Eye (tissue), 1 donor: ENCODE measurements at places on chromosomes 4 and X.
A peak's percentile ranks its signal among the peaks of the same experiment; 100 is the strongest.

GRCh38 chr4:140052050-140052449 is 101.9 kb downstream of the MAML3 start:
- peak; percentile 62 for DNase-seq

- DNase-seq: no peak
Measured at GRCh38 chr4:12555011-12555410, 929.1 kb downstream of the RAB28 start.

DNA sequence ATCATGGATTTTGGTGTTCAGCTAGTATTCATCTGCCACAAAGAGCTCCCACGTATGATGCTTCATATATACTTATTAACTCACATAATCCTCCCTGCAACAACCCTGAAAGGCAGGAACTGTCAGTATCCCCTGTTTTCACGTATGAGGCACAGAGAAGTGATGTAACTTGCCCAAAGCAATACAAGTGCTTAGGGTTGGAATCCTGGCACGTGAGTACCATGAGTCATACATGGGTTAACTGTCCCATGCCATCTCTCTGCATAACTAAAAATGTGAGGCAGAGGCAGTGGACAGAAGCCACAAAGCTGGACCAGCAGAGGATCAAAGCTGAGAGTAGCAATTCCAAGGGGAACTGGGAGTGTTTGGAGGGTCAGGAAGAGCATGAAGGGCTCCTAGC is 35.7 kb upstream of the EGFL6 start:
- no peak for DNase-seq

- no peak for DNase-seq
Measured at GRCh38 chr4:181761156-181761555, 482.0 kb upstream of the TENM3 start.

DNA sequence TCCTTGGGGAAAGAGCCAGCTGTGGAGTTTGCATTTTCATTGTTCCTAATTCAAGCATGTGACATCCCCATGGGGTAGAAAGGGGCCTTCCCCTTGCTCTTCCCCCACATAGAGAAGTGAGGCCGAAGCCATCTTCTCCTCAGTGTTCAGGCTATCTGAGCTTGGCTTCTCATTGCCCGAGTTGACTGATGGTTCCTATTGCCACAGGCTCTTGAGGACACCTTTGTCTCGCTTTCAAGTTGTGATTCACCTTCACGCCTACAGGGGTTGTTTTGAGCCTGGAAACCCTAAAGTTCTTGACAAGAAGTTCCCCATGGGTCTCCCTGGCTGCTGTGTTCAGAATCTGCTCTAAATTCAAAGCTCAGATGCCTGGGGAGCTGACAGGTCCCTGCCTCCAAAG is 25.0 kb downstream of the CCNQ start:
- DNase-seq: no peak

DNA sequence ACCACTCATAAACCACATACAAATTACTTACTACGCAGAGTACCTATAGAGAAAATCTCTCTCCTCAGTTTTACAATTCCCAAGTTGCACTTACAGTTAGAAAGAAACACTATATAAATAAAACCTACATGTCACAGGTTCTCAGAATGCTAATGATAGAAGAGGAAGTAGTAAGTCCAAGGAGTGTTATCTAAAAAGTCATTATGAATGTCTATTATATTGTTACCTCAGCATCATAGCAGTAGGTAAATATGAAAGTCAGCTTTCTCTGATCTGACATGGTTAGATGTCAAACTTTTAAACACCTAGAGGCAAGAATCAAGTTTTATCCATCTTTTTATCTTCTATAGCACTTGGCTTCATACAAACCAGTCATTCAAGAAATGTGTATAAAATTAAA is 163.2 kb upstream of the FAM241A start:
- no peak for DNase-seq

DNA sequence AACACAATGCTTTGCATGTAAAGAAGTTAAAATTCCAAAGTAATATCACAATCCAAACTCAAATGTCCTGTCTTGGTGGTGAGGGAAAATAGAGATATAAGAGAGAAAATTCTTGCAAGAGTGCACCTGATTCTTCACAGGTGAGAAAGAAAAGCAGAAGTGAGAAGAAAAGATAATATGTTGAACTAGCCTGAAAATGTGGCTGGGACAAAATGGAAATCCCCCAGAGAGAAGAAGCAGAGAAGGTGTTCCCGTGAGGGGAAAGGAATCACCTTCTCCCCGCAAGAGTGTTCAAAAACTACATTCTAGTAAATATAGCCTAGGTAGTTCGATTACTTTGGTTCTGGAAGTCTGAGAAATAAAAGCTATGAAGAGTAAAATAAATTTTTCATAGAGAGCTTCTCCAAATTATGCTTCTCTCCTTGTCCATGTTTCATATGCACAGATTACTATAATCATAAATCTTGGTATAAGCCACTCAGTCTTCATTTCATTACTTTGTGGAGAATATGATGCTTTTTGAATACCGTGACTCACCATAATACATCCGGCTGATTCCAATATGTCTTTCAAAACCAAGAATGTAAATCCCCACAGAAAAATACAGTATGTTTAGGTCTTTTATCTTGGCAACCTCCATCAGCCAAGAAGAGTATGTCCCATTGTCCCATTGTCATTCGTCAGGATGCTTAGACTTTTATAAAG is 63.1 kb downstream of the COX18 start:
- DNase-seq: no peak

DNA sequence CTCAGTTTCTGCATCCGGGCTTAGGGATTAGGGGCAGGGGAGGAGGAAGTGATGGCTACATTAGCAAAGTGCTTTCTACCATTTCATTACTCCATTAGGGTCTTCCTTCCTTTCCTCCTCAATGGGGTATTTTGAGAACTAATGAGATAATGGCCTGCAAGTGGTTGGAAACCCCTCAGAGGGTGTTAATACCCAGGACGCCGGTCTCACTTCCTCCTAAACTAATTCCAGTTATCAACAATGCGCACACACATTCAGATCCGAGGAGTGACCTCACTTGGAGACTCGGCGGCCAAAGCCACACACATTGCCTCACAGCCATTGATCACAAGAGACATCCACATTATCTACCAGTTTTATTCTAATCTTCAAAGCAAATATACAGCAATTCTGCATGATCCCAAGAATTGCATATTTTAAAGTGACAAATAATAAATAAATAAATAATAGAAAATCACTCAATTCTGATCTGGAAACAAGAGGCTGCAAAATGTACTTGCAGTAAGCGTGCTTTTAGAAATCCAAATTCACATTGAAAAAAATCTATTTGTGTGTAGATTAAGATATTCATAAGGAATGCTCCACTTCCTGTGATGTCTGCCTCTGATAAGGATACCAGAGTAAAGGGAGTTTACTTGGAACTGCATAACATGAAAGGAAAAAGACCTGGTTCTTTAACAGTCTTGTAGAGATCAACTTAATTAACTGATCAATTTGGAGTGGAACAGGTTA is 329.1 kb downstream of the FBXW7 start:
- no peak for DNase-seq

DNA sequence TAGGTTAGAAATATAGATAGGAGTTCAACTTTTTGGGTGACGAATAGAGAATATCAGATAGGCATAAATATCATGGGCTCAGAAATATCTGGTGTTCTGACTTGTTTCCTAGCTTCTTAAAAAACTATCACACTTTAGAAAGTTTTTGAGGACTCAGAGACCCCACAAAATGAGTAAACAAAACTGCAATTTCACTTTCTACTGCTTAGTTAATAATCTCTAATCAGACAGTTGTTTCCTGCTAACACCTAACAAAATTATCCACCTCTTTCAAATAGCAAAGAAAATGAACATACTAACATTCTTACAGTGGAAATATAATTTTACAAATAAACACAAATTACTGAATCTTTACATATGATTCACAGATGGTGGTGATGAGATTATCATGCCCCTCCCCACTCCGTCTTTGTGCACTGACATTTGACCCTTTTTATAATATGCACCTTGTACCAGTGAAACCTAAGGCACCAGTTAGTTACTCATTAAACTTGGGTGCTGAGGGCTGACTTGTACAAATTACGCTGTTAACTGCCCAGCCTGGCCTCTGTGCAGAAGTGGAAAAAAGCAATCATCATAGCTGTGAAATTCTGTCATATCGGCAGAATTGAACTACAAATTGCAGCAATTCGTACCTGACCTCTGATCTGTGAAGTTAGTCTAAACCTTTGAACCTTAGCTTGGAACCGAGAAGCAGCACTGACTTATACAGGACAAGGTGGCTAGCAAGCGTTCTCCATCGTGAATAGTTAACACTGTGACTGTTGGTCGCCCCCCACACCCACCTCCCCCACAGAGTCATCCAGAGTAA is 138.7 kb downstream of the CHRNA9 start:
- no peak for DNase-seq
